Ecto neural progenitor cell (in vitro differentiated cells): ENCODE measurements at places on chromosomes 4 and X.

- no peak for DNase-seq
These were observed 18.0 kb downstream of the GPR143 start for GRCh38 chrX:9747644-9748043.

DNA sequence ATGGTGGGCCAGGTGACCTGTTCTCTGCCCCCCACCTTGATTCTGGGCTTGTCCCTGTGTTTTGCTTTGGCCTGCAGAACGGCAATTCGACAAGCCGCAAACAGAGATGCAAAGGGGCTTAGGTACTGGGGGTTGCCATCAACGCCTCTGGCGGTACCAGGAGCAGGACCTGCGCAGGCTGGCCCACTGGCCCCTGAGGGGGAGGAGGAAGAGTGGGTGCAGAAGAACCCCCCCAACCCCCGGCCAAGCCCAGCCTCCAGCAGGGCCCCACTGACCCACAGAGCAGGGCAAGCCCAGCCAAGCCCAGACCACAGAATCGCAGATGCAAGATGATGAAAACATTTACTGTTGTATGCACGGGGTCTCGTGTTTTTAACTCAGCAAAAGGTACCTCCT lies 89.4 kb downstream of the PPP2R2C start:
- no peak for DNase-seq

DNA sequence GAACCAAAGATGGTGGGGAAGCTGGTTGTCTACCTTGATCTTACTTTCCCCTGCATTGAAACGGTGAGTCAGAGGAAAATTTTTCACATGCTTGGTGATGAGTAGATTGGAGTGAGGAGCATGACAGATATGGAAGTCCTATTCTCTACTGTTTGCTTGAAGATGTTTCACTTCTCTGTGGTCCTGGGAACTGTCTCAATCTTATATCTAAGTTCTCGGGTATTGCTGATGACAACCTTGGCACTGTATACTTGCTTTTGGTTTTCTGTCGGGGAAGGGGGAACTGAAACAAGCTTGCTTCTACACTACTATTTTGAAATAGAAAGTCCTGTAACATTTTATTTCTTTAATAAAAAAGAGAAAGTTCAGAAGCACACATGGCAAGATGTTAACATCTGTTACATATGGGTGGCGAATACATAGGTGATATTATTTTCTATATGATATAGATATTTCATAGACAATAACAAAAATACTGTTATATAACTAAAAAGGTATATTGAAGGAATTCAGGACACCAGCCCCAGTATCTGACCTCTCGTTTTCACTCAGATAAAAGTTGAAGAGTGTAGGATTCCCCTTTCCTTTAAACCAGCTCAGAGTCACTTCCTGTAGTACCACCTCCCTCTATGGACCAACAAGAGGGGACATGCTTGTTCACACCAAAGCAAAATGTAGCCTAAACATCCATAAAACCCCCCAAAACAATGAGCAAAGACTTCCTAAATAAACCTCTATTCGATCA lies 88.8 kb downstream of the FMR1NB start:
- no peak for DNase-seq

DNA sequence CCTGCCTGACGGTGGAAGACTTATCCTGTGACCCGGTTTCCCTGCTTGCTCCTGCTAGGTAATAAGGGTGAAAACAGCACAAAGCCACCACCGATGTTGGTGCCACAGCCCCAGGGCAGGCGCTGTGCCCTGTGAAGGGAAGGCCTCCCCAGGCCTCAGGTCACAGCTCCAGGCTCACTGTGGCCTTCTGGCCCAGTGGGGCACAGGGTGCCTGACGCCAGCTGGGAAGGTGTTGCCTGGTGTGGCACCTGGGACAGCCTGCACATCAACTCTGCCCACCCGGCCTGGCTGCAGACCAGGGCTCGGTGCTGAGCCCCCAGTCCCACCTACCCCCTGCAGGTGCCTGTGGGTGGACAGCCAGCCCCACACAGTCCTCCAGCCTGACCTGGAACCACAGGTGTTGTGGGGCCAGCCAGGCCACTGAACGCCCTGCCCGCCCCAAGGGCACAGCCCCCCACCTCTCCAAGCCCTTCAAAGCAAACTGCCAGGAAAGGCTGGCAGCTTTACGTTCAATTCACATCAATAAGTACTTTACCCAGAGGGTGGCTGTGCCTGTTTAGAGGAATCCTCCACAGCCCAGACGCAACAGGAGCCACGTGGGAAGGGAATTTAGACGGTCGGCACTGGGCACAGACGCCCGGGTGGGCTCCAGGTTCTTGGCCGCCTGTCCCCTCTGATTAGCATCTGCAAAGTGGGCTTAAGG lies 54.3 kb downstream of the ZFYVE28 start:
- DNase-seq, result no peak

DNA sequence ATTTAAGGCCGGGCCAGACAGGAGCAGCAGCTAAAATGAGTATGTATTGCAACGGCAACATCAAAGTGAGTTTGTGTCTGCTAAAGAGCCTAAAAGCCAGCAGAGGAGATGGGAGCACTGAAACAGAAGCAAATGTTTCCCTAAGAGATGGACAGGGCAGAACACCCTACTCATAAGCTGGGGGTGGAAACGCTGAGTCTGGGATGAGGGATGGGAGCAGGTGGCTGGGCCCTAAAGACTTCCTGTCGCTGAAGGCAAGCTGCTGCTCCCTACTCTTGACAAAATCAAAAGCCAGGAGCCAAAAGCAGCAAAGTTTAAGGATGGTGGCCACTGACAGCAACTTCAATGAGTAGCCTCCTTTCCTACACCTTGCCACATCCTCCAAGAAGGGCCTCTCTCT lies 40.6 kb upstream of the NAP1L5 start:
- no peak for DNase-seq

- DNase-seq, result peak; percentile 73
These were observed 120.7 kb upstream of the TRIM2 start for GRCh38 chr4:153083447-153083947.
